ENCODE measurements at places on chromosomes 2 and 18. TPM values are rescaled to one million over a fixed set of nuclear protein-coding genes. Genes with fewer than 3 reads are reported as not detected.

Gene AQP12A
- total RNA-seq, result not detected

Gene DSC3
- total RNA-seq, result under 0.01 TPM

Gene ZNF2
- 5.2 TPM for total RNA-seq

Gene ZAP70
- total RNA-seq, result not detected

Gene CPO
- total RNA-seq, result not detected

Gene SLC9A4
- not detected for total RNA-seq

Gene ZC3H6
- total RNA-seq, result 4.7 TPM

Gene BOK
- total RNA-seq, result 61.0 TPM

Gene TRIM54
- total RNA-seq, result not detected

Gene RHOB
- total RNA-seq, result 180 TPM

Gene SLC5A7
- not detected for total RNA-seq

All from cardiac ventricle fibroblast (primary cell).